ENCODE measurements at places on chromosomes 1 and 21.

- DNase-seq, result no peak
Measured at GRCh38 chr1:37041483-37041882, 7.2 kb upstream of the GRIK3 start.

DNA sequence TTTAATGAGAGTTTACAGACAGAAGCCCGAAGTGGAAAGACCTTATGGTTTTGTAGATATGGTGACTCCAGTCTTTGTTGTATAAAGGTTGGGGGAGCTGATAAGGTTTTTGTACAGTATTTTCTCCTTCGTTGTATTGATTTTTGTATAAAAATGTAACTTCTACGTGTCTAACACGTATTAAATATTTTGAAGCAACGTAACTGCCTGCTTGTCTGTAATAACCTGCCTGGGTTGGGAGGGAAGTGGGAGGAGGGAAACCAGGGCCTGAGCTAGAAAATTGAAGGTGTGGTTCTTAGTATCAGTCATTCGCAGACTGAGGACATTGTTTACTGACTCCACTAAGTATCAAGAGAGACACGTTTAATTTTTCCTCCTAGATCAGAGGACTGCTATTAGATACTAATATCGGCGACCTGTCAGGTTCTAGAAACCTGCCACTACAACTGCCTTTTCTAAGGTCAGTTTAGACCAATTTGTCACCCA lies 2.2 kb downstream of the IER5 start:
- no peak for DNase-seq

- no peak for DNase-seq
Measured at GRCh38 chr1:232456714-232457113, 173.2 kb downstream of the SIPA1L2 start.

DNA sequence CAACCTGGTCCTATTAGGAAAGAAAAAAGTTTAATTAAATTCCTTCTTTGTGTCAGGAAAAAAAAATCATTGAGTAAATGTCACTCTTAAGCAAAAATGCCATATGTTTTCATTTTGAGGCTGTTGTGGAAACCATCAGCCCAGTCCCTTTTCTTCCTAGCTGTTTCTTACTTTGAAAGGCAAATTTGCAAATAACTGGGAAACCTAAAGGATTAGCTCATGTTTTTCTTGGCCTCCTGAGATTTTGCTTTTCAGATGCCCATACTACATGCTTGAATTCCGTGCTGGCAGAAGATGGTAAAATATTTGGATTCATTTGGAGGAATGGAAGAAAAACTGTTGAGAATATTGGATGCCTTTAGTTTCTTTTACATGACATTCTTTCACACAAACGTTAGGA lies 182.1 kb upstream of the ADAMTS5 start:
- peak; percentile 70 for DNase-seq

- peak; percentile 47 for DNase-seq
Measured at GRCh38 chr1:13965770-13966398, 265.9 kb downstream of the PRDM2 start.

GRCh38 chr1:182350839-182351238 lies 40.8 kb downstream of the GLUL start:
- no peak for DNase-seq
